Psoas muscle (tissue), 8 donors: ENCODE measurements at places on chromosomes 2 and 18. TPM values are rescaled to one million over a fixed set of nuclear protein-coding genes. Genes with fewer than 3 reads are reported as not detected.

DNA sequence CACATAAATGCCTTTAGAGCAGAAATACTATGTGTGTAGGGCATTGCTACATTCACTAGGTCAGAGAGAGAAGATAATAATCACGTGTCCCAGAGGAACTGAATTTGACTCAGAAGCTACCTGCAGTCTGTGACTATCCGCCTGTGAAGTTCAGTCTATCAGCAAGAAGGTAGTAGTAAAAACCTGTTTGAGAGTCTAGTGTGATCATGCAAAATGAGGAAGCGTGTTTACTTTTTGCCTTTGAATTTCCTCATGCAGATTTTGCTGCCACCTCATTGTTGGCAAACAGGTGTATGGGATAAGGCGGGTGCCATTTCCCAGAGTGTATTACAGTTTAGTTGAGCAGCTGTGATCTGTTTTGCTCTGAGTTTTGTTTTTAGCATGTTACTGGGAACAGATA, 403.9 kb upstream of the FANCL start:
- DNase-seq, result no peak

GRCh38 chr2:63046552-63046951, 4.1 kb upstream of the OTX1 start:
- no peak for DNase-seq

- no peak for DNase-seq
These were observed 919.3 kb upstream of the CDH2 start for GRCh38 chr18:29096079-29096770.

GRCh38 chr18:79283131-79283810, 112.5 kb upstream of the NFATC1 start:
- no peak for DNase-seq

Gene UGT1A9
- polyA plus RNA-seq, result not detected

- DNase-seq, result no peak
These were observed 129.3 kb downstream of the LNPK start for GRCh38 chr2:175872721-175873120.

Gene CMPK2
- 1.7 TPM for polyA plus RNA-seq

- DNase-seq, result no peak
These were observed 14.6 kb downstream of the GULP1 start for GRCh38 chr2:188306271-188306670.

DNA sequence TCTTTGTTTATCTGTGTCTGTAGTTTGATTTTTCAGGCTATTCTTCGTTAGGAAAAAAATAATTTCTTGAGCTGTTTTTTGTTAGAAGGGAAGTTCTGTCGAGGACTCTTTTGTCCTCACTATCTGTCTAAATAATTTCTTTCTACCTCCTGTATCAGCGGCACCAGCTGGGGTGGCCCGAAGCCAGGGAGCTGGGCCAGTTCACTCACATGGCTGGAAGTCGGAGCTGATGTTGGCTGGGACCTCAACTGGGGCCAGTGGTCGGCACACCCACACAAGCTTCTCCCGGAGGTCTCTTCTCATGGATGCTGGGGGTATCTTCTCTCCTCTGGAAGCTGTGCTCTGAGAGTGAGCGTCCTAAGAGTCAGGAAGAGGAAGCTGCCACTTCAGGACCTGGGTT, 8.0 kb upstream of the PDIA6 start:
- DNase-seq, result no peak

Gene SERPINE2
- polyA plus RNA-seq, result 2.4 TPM

DNA sequence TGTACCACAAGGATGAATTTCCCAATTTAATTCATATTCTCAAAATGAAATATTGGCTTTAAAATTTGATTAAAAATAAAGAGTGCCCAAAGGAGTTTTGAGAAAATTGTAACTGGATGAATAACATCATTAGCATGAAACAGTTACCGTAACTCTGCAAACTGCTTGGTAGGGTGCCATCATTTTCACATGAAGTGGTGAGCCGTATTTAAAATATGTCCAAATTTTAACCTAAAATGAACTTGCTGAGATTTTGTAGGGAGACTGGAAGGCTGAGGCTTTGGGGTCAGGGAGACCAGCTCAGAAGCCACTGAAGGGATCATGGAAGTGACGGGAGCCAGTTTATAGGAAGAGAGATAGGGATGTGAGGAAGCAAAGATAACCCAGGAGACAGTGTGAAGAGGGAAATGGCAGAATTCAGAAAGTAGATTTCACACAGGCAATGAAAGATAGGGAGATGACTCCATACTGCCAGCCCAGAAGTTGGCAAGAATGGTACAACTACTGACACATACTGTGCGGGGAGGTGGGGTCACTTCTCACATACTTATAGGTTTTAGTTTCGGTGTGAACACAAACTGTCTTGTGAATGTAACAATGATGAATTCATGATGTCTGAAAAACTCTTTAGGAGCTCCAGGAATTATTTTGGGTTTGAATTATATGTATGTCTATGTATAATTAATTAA, 53.8 kb downstream of the EFEMP1 start:
- no peak for DNase-seq

DNA sequence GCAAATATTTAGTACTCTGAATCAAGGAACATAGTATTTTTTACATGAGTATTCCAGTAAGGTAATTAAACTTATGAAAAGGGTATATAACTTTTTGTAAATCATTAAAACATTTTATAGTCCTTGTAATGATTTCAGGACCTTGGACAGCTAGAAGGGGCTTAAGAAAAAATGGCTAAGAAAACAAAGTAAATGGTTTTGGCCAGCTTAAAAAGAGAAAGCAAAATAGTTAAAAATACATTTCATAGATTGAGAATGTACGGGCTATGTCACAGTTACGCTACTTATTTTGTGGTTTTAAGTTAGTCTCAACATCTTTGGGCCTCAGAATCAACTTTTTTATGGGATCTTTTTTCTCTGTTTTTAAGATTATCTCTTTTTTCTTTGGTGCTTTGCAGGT, 26.7 kb downstream of the POLI start:
- DNase-seq, result no peak

GRCh38 chr2:164967781-164968228, 12.5 kb upstream of the SLC38A11 start:
- DNase-seq, result no peak

GRCh38 chr18:28176948-28177827, at the start of gene CDH2:
CDH2 (minus strand) TSS chr18:28177130; CDS start chr18:28177022, 108 bp downstream.
- DNase-seq, result peak; percentile 37

- no peak for DNase-seq
These were observed 19.4 kb upstream of the SOX11 start for GRCh38 chr2:5672749-5673144.

GRCh38 chr2:24818721-24819167, 25.5 kb downstream of the CENPO start:
- peak; percentile 19 for DNase-seq

DNA sequence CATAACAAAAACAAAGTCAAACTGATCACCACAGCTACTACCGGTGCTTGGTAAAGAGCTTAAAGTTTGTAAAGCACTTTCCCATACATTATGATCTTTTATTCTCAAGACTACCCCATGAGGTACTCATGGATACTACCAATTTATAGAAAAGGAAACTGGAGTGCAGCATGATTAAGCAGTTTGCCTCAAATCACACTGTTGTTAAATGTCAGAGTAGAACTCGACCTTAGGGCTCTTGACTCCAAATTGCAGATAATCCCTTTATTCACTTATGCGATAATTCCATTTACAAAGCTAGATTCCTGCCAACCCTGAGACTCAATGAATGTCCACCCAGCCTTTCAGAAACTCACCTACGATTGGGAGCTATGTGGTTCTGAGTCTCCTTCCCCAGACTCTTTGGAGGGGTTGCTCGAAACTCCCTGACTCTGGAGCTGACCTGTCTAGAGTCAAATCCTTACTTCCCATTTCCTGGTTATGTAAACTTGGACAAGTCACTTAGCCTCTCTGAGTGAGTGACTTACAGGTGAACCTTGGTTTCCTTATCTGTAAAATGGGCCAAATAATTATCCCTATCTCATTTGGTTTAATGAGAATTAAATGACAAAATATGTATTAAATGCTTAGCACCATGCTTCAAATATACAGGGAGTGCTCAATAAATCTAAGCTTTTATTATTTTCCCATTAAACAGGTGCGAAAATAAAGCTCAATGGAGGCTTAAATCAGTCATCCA, 47.4 kb downstream of the PSD4 start:
- DNase-seq, result no peak

DNA sequence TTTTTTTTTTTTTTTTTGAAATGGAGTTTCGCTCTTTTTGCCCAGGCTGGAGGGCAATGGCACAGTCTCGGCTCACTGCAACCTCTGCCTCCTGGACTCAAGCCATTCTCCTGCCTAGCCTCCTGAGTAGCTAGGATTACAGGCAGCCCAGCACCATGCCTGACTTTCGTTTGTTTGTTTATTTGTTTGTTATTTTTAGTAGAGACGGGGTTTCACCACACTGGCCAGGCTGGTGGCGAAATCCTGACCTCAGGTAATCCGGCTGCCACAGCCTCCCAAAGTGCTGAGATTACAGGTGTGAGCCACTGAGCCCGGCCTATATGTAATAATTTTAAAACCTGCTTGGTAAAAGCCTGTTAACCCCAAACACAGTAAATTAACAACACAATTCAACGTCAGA, 435.7 kb downstream of the LRRTM4 start:
- DNase-seq, result no peak

Gene MROH2A
- polyA plus RNA-seq, result not detected

Gene NAT8
- polyA plus RNA-seq, result not detected

DNA sequence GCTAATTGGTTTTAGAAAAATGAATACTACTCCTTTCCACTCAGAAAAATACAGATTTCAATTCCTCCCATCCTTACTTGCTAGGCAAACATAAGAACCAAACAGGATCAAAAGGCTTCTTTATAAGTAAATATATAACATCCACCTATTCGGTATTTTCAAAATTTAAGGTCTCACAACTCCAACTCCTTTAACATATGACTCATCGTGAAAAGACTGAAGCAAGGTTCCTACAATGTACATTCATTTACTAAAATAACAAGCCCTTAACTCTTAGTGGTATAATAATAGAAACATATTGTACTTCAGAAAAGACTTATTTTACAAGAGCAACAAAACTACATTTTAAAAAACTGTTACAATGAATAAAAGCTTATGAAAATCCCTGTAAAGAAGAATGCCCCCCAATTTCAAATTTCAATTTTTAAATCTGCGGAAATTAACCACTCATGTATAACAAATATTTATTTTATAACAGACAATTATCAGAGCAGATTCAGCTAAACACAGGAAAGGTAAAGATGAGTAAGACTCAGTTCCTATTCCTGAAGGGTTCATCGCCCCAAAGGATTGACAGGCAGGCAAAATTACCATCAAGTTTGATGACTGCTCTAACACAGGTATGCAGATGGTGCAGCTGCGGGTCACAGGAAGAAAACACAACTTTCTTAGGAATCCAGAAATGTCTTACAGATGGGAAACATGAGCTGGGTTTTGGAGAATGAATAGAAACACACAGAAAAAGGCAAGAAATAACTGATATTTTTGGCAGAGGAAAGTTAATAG, 96.4 kb downstream of the COBLL1 start:
- no peak for DNase-seq

- DNase-seq, result no peak
These were observed 116.9 kb downstream of the RIF1 start for GRCh38 chr2:151526572-151527090.
